ENCODE measurements at places on chromosomes 5 and 9. TPM values are rescaled to one million over a fixed set of nuclear protein-coding genes. Genes with fewer than 3 reads are reported as not detected.

Gene CCDC187
- total RNA-seq, result not detected

Gene NUTM2G
- total RNA-seq, result not detected

Gene KLHL3
- total RNA-seq, result 26.3 TPM

Gene SPACA9
- total RNA-seq, result 5.7 TPM

Gene PLCXD3
- 73.1 TPM for total RNA-seq

Gene HAVCR1
- total RNA-seq, result not detected

Gene HK3
- total RNA-seq, result 3.5 TPM

Gene HACD4
- total RNA-seq, result 0.71 TPM

Gene SLC1A1
- 3.1 TPM for total RNA-seq

Gene CCDC152
- 0.80 TPM for total RNA-seq

Gene MPDZ
- 70.7 TPM for total RNA-seq

- no peak for DNase-seq
Measured at GRCh38 chr9:132702254-132702653, 32.0 kb downstream of the GTF3C4 start.

- DNase-seq, result no peak
Measured at GRCh38 chr5:59758566-59758965, 135.0 kb downstream of the PDE4D start.

DNA sequence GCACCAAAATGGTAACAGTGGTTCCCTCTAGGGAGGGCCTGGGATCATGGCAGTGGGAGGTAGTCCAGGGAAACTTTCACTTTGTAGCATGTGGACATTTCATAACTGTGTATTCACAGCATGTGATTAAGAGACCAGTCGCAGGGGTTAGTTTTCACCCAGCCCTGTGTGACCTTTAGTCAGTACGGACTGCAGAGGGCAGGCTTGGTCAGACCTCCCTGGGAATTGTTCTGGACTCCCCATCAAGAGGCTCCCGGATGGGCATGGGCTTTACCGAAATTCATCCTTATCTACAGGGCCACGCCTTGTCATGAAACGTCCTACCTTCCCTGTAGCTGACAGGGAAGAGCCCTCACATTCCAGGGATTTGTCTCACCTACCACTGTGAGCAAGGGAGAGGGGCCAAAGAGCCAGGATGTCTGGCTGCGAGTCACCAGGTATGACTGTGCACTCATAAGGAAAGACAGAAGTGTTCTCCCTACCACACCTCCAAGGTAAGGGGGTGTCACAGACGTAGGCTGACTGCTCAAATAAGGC lies 19.9 kb downstream of the GPX3 start:
- peak; percentile 13 for DNase-seq

- DNase-seq, result no peak
Measured at GRCh38 chr5:111095982-111096381, 3.8 kb downstream of the WDR36 start.

GRCh38 chr5:114223866-114224265 lies 138.0 kb upstream of the KCNN2 start:
- DNase-seq, result no peak

- no peak for DNase-seq
Measured at GRCh38 chr5:5350101-5350500, 72.4 kb upstream of the ICE1 start.

- no peak for DNase-seq
Measured at GRCh38 chr5:149406979-149407306, 27.9 kb upstream of the IL17B start.

GRCh38 chr5:147309621-147310020 lies 74.8 kb downstream of the STK32A start:
- no peak for DNase-seq

DNA sequence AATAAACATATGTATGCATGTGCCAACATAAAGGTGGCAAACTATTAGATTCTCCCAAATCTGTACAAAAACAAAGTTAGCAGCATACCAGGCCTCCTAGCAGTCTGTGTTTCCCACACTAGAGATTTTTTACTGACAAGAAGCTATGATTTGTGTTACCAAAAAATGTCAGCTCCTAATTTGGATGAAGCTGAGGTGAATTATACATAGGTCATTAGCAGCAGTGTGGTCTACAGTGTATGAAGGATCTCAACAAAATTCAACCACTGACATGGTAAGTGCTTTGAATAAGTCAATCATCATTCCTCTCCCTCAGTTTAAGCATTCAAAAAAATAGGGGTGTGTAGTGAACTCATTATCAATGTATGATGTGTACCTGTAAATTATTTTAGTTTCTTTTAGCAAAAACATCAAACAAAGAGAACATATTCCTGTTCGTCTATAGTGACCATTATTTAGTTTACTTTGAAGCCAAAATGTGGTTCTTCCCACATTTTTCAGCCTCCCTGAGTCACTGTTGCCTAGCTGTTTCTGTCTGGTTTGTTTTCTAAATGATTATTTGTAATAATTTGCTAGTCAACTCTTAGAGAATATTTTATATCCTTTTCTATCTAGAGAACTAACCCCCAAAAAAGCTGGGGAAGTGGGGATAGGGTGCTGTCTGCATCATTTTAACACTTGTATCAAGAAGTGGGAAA lies 52.1 kb upstream of the RGMB start:
- DNase-seq, result no peak

DNA sequence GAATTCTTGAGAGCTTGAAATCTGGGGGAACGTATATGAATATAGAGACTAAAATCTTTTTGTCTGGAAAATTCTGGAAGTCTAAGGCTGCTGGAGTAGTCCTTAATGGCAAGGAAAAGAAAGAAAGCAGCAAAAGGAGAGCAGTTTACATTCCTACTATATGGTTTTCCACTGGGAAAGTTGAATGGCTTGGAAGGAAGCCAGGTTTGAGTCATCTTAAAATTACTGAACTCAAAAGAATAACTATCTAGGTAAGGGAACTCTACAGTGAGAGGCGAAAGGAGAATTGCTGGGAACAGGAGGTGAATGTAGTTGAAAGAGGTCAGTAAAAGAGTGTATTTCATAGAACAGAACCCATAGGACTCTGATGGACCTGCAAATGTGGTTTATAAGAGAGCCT lies 258.1 kb upstream of the EDIL3 start:
- DNase-seq, result no peak

GRCh38 chr5:34583167-34583566 lies 73.0 kb upstream of the RAI14 start:
- DNase-seq, result no peak

- no peak for DNase-seq
Measured at GRCh38 chr9:36218011-36218410, 27.3 kb downstream of the CLTA start.

DNA sequence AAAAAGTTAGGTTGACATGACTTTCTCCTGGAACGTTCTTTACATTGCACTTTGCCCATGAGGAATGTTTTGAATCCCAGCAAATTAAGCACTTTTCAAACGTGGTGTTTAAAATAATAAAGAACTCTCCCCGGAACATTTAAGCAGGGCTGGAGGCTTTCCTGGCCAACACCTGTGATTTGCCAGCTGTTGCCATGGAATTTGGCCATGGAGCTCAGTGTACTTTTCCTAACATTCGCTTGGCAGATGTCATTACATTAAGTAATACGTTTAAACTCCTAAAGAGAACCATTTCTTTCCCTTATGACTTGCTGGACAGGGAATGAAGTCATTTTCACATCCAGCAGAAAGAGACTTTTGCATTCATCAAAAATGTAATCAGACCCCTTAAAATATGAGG lies 146.1 kb downstream of the GAS1 start:
- DNase-seq, result peak; percentile 33

DNA sequence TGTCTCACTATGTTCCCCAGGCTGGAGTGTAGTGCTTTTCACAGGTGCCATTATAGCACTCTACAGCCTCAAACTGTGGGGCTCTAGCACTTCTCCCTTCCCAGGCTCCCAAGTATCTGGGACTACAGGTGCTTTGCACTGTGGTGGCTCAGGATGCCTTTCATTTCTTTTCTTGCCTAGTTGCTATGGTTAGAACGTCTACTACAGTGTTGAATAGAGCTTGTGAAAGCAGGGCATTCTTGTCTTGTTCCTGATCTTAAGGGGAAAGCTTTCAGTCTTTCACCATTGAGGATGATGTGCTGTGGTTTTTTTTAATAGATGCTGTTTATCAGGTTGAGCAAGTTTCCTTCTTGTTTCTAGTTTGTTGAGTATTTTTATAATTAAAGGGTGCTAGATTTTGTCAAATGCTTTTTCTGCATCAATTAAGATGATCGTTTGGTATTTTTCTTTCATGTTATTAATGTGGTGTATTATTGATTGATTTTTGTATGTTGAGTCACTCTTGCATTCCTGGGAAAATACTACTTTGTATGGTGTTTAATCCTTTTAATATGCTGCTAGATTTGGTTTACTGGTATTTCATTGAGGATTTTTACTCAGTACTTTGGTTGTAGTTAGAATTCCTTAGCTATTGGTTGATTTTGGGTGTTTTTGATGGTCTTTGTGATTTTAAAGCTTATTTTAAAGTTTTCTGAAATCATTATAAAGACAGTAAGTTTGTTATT lies 35.6 kb downstream of the GPBP1 start:
- no peak for DNase-seq

DNA sequence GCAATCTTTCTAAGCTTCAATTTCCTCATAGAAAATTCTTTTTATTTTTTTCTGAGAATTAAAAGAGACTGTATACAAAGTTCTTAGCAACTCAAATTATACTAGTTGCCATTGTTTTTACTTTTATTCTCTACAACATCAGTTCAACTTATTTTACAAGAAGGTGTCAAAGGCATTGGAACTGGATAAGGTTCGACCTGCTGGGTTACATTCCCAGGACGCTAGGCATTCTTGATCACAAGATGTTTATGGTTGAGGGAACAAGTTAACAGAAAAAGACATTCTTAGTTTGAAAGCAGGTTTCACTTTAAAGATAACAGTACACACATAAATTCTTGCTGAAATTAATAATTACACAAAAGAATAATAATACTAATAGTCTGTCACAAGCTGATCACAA lies 163.5 kb upstream of the SNX2 start:
- no peak for DNase-seq

- no peak for DNase-seq
Measured at GRCh38 chr9:131833906-131834305, 94.0 kb upstream of the RAPGEF1 start.

- DNase-seq, result no peak
Measured at GRCh38 chr5:112312295-112313275, 106.5 kb downstream of the EPB41L4A start.

- no peak for DNase-seq
Measured at GRCh38 chr5:2740876-2741555, 10.5 kb downstream of the IRX2 start.

DNA sequence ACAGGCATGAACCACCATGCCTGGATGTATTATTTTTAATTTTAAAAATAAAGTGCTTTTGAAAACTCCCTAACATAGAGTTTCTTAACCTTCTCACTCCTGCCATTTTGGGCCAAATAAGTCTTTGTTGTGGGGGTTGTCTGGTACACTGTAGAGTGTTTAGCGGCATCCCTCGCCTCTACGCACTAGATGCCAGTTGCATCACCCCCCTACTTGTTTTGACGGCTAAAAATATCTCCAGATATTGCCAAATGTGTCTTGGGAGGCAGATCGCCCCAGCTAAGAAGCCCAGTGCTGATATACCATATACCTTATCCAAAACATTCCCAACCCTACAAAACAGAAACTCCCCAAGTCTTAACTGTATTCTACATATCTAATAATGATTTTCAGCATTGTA lies 54.6 kb downstream of the SCAI start:
- DNase-seq, result no peak

DNA sequence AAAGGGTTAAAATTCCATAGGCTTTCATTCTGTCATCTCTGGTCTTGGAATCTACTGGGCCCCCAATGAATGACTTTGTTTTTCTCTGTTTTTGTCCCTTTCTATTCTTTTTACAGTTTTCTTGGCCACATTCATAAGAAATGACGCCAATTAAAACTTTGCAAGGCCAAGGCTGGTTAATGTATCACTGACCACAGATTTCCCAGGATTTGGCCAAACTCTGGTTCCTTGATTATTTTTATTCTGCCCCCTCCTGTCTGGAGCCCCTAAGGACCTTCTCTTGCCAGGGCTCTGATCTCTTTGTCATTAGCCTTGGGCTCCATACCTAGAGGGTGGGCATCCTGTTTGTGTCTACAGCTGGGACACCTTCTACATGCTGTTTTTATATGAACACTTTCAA lies 388.9 kb upstream of the PAPPA start:
- no peak for DNase-seq

- peak; percentile 61 for DNase-seq
Measured at GRCh38 chr5:139677736-139678613, 29.8 kb downstream of the CXXC5 start.

DNA sequence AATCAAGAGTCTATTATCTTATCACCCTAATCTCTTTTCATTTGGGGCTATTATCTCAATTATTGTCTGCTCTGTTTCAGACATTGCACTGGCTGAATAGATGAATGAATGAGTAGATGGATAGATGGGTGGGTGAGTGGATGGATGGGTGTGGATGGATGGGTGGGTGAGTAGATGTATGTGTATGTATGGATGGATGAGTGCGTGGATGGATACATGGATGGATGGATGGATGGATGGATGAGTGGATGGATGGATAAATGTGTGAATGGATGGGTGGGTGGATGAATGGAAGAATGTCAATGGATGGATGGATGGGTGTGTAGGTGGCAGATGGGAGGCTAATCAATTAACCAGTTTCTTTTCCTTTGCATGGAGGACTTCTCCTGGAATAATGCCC lies 301.7 kb downstream of the NSG2 start:
- no peak for DNase-seq

DNA sequence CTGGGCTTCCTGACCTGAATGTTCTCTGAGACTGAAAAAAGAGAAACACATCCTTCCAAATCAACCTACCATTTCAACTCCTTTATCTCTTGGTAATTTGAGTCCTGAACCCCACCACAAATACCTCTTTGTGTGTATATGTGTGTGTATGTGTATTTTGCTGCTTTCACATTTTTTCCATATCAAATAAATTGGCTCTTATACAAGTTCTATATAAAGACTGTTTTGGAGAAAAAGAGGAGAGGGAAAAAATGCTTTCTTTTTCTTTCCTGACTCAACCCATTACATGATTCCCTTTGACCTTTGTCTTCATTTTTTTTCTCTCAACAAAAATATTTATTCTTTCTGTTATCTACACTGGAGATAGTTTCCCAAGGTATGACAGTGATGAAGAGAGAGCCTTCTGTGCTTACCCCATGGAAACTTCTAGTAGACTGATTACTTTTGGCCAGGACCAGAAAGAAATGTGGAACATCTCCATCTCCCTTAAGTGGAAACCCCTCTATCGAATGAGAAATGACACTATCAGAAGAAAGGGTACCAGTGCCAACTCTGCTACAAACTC lies 85.3 kb downstream of the PAPPA start:
- DNase-seq, result no peak

DNA sequence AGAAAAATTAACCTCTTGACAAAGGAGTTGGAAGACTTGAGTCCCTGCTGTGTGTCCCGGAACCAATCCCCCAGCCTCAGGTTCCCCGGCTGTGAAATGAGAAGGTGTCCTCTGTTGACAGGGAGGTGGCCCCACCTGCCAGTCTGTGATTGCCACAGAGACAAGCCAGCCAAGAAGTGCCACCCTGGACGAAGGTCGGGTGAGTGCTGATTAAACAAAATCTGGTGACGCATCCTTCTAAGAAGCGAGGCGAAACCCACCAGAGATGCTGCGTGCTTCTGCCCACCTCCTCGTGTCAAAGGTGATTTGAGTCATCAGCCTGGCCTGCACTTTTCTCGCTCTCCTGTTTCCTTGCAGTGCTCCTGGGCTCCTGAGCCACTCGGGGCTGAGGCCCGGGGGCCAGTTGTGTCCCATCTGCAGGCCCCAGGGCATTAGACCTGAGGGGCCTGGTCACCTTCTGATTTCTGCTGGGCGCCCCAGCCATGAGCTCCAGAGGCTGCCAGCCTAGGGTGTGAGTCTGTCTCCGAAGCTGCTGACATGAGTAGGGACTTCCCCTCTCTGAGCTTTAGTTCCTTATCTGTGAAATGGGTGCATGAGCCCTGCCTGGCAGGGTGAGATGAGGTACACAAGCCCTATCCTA lies 28.7 kb downstream of the NEK6 start:
- DNase-seq, result no peak

- DNase-seq, result no peak
Measured at GRCh38 chr9:126885131-126885641, 24.7 kb downstream of the ZBTB34 start.
